Metanephros (tissue), 2 donors: ENCODE measurements at places on chromosomes 3 and 15. TPM values are rescaled to one million over a fixed set of nuclear protein-coding genes. Genes with fewer than 3 reads are reported as not detected.

LTK gene
- total RNA-seq: 1.7 TPM

CAMK1 gene
- 29.7 TPM for total RNA-seq

CIB2 gene
- total RNA-seq: 14.0 TPM

STRIT1 gene
- total RNA-seq: 2.0 TPM

MCF2L2 gene
- 0.53 TPM for total RNA-seq

NEO1 gene
- total RNA-seq: 63.4 TPM

GRM2 gene
- total RNA-seq: 0.53 TPM

ABCC5 gene
- 46.7 TPM for total RNA-seq

CCR9 gene
- total RNA-seq: 0.18 TPM

HYAL3 gene
- total RNA-seq: 3.7 TPM

CORO2B gene
- total RNA-seq: 7.2 TPM

CHP1 gene
- total RNA-seq: 61.0 TPM

GOLGA8R gene
- 8.2 TPM for total RNA-seq

CATSPER2 gene
- total RNA-seq: 1.9 TPM

ENTPD3 gene
- 1.9 TPM for total RNA-seq

AGBL1 gene
- total RNA-seq: 9.9 TPM

REC114 gene
- not detected for total RNA-seq

FBXO45 gene
- total RNA-seq: 7.1 TPM

DLEC1 gene
- total RNA-seq: 2.4 TPM

ZNF639 gene
- 39.0 TPM for total RNA-seq

FSTL1 gene
- 397 TPM for total RNA-seq

ZBBX gene
- total RNA-seq: 3.6 TPM

CELF6 gene
- total RNA-seq: 2.4 TPM

MME gene
- 160 TPM for total RNA-seq

CFAP44 gene
- total RNA-seq: 9.3 TPM

CFAP20DC gene
- total RNA-seq: 3.3 TPM

GRM7 gene
- 3.3 TPM for total RNA-seq

AADAC gene
- 0.12 TPM for total RNA-seq

LCTL gene
- not detected for total RNA-seq

XCR1 gene
- total RNA-seq: 0.35 TPM

DUOXA2 gene
- not detected for total RNA-seq

PROS1 gene
- 27.5 TPM for total RNA-seq

DAPK2 gene
- total RNA-seq: 18.9 TPM

EFL1 gene
- 17.5 TPM for total RNA-seq

ANKRD34C gene
- 0.12 TPM for total RNA-seq

AMT gene
- total RNA-seq: 25.1 TPM

CLDN16 gene
- total RNA-seq: 73.5 TPM

ARPP21 gene
- 15.0 TPM for total RNA-seq

CHST2 gene
- total RNA-seq: 56.3 TPM

CYP1A2 gene
- total RNA-seq: not detected

CCR8 gene
- total RNA-seq: not detected

TRPM1 gene
- 0.41 TPM for total RNA-seq

C3orf85 gene
- 3.6 TPM for total RNA-seq
